ENCODE measurements at places on chromosomes 12 and 14. TPM values are rescaled to one million over a fixed set of nuclear protein-coding genes. Genes with fewer than 3 reads are reported as not detected.

DNA sequence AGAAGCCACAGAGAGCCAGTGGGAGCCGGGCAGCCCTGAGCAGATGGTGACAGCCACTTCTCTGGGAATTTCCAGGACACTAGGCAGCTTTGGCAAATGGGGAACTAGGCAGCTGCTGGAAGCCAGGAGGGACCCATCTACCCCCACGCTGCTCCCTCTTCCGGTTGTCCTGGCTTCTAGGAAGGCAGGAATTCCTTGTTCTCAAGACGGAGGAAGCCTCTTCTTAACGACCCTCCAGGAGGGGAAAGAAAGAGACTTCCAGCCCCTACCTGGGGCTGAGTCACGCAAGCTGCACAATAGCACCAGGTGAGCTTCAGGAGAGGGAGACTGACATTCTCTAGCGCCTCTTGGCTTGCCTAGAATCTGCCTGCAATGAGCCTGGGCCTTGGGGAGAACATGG, 141.5 kb downstream of the ANO2 start:
- no peak for DNase-seq

- DNase-seq: no peak
Measured at GRCh38 chr12:108583991-108584390, 13.9 kb downstream of the TMEM119 start.

- DNase-seq: no peak
Measured at GRCh38 chr12:70885956-70886355, 34.6 kb downstream of the PTPRR start.

- no peak for DNase-seq
Measured at GRCh38 chr12:2008677-2009076, 4.4 kb upstream of the DCP1B start.

DNA sequence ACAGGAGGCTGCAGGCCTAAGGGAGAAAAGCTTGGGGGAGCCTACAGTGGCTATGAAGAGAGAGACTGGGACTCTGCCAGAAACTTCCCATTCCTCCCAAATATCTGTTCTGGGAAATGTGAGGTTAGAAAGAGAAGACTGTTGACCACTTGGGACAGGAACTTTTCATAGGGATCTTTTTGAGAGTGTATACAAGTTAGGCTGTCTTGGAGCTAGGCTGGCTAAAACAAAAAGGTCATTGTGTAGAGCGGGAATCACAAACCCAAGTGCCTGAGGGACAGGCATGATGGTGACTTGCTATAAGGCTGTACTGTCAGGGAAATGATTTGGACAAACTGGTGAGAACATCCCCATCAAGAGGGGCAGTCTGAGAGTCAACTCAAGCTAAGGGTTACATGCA, 175.1 kb downstream of the GRIP1 start:
- DNase-seq: no peak

- no peak for DNase-seq
Measured at GRCh38 chr14:95480109-95480886, 36.2 kb downstream of the SYNE3 start.

DNA sequence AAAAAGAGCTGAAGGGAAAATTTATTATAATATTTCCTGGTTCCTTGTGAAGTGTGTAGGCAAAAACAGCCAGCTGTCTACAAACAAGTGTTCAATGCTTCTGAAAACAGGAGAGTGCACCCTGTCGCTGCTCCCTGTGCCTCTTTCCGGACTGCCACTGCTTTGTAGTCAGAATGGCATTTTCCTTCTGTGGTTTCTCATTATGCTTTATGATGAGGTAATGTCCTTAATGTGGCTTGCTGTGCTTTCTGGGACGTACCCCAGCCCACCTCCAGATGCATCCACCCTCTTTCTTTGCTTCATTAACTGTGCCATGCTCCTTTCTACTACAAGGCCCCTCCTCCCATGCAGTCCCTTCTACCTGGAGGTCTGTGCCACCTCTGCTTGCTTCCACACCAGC, 148.1 kb downstream of the SYT1 start:
- DNase-seq: no peak

DNA sequence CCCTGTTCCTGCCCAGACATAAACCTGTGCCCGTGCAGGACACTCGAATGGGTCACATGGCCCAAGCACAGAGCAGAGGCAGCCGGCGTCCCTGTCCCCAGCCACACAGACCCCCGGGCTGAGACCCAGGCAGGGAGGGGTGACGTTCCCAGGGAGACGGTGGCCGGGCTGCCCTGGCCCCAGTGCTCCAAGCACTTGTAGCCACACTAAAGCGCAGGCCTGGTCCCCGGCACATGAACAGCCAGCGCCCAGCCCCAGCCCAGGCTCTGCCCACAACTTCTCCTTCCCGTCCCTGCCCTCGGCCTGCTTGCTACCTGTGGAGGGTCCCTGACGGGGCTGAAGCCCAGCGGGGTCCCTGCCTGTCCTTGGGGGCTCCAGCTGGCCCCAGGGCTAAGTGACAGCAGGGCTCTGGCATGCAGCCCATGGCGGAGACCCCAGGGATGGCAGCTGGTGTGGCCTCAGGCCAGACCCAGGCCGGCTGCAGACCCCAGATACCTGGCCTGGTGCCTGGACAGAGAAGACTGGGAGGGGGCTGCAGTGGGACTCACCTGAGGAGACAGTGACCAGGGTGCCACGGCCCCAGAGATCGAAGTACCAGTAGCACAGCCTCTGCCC, 338.4 kb downstream of the TMEM121 start:
- no peak for DNase-seq

- DNase-seq: peak; percentile 85
Measured at GRCh38 chr12:11798856-11799501, 149.5 kb downstream of the ETV6 start.

- DNase-seq: no peak
Measured at GRCh38 chr12:31370531-31371255, 44.7 kb upstream of the SINHCAF start.

- DNase-seq: no peak
Measured at GRCh38 chr12:26878661-26879119, 45.7 kb upstream of the ITPR2 start.

- peak; percentile 81 for DNase-seq
Measured at GRCh38 chr12:90801776-90802175, 153.2 kb downstream of the CCER1 start.

DNA sequence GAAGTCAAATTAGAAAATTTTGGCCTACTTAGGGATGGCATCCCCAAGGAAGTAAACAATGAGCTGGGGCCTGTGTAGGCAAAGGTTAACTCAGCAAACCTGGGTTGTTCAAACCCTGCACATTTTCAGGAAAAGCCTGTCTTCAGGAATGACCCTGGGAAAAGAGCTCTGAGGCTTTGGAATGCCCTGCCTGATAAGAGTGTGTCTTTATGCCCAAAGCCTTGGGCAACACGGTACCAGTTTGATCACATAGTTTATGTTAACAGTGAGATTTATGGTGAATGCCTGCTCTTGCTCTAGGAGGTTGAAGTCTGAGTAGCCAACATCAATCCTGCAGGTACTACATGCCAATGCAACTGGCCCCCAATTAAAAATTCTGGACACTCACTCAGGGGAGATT, 28.2 kb upstream of the STAB2 start:
- no peak for DNase-seq

DNA sequence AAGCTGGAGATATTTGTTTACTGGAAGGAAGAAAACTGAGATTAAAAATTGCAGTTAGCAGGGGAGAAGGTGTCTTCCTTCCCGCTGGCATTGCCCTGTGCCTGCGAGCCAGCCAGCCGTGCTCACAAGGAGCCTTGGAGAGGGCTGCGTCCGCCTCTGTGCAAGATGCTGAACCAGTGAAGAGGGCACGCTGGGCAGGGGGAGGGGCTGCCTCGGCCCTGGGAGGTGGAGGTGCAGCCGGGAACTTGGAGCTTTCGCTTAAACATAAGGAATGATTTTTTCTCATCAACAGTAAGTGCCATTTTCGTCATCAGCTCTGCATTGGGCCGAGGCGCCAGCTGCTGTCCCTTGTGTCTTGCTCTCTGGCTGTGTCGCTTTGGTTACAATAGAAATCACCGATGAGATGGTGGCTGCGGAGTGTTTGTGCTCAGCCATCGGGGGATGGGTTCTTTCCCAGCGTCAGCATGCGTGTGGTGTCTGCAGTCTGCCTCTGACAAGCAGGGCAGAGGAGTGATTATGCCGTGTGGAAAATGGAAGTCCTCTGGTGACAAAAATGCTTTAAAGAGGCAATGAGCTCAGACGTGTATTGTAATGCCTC, 97.3 kb downstream of the ESR2 start:
- no peak for DNase-seq

GRCh38 chr14:104871656-104872468, 6.8 kb downstream of the CEP170B start:
- no peak for DNase-seq

DNA sequence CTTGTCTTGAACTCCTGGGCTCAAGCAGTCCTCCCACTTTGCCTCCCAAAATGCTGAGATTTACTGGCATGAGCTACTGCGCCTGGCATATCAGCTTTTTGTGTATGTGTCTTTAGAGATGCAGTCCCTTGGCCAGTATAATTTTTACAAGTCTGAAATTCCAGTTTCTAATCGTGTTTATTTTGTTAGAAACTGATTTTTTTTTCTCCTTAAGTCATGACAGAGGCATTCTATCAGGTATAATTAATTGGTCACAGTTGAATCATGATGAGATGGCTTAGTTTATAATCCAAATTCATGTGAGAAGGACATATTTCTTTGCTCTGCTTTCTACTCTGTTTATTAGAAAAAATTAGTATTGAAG, 98.9 kb downstream of the PCNX1 start:
- DNase-seq: no peak

DNA sequence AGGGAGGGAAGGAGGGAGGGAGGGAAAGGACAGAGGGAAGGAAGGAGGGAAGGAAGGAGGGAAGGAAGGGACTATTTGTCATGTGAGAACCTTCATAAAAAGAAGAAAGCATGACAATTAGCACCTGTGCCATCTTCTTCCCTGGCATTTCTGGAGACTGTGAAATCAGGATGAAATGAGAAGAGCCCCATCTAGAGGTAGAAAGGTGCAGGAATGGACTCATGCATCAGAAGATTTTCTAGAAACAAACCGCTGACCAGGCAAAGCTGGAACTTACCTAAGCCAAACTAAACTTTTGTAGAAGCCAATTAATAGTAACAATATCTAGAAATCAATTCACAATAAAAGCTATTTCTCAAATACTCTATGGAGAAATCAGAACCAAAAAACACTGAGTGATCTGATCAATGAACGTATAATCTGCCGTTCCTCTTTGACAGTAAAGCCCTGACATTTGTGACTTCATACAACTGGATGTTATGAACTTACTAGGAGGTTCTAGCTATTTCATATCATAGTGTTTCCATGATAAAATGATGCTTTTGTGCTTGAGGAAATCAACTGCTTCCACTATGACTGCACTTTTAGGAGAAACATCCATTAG, 24.4 kb upstream of the CRACR2A start:
- peak; percentile 61 for DNase-seq

DNA sequence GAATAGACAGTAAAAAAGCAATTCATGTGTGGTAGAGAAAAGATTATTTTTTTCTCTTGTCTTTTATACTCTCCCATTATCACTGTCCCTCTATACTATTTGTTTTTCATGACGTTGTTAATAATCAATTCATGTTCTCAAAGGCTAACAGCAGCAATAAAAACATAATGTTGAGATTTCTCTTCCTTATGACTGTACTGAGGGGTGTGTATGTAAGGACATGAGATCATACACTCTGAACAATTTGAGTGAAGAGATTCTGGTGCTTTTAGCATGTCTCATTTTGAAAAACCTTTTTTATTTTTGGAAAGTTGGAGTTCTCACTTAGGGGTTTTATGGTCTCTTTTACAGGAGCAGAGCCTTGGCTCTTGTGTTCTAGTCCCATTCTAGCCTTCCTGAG, 3.8 kb upstream of the TSPAN8 start:
- DNase-seq: peak; percentile 37

DNA sequence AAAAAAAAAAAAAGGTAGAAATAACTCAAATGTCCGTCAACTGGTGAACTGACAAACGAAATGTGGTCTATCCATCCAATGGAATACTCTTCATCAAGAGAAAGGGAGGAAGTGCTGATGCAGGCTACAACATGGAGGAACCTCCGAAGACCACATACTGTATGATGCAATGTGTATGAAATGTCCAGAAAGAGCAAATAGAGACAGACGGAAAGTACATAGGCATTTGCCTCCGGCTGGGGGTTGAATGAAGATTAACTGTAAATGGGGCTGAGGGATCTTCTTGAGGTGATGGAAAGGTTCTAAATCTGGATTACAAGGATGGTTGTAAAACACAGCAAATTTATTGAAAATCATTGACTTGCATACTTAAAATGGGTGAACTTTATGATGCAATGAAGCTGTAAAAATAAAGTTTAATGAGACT, 35.4 kb downstream of the DLK1 start:
- peak; percentile 65 for DNase-seq

Gene ACSS3
- total RNA-seq: 0.26 TPM

Gene MIPOL1
- 16.6 TPM for total RNA-seq

Gene RND1
- 4.5 TPM for total RNA-seq

Gene CLEC9A
- total RNA-seq: not detected

Gene CCDC198
- total RNA-seq: not detected

Gene LHX5
- 0.26 TPM for total RNA-seq

Gene CHGA
- total RNA-seq: not detected

Gene SLC6A13
- 0.79 TPM for total RNA-seq

Gene RNASE7
- total RNA-seq: 12.1 TPM
